Osteoblast (primary cell): ENCODE measurements at places on chromosomes 2 and 18. TPM values are rescaled to one million over a fixed set of nuclear protein-coding genes. Genes with fewer than 3 reads are reported as not detected.
A peak's percentile ranks its signal among the peaks of the same experiment; 100 is the strongest.

SGPP2 gene
- total RNA-seq, result not detected in 2 replicates

- peaks cover 20% of the 10 kb centered on the region for H3K4me1 ChIP-seq
- no peak overlapping the region for H3K27ac ChIP-seq
- H3K4me3 ChIP-seq, result no peak overlapping the region
These were observed 76.4 kb downstream of the ASB1 start for GRCh38 chr2:238502956-238503791.

DNA sequence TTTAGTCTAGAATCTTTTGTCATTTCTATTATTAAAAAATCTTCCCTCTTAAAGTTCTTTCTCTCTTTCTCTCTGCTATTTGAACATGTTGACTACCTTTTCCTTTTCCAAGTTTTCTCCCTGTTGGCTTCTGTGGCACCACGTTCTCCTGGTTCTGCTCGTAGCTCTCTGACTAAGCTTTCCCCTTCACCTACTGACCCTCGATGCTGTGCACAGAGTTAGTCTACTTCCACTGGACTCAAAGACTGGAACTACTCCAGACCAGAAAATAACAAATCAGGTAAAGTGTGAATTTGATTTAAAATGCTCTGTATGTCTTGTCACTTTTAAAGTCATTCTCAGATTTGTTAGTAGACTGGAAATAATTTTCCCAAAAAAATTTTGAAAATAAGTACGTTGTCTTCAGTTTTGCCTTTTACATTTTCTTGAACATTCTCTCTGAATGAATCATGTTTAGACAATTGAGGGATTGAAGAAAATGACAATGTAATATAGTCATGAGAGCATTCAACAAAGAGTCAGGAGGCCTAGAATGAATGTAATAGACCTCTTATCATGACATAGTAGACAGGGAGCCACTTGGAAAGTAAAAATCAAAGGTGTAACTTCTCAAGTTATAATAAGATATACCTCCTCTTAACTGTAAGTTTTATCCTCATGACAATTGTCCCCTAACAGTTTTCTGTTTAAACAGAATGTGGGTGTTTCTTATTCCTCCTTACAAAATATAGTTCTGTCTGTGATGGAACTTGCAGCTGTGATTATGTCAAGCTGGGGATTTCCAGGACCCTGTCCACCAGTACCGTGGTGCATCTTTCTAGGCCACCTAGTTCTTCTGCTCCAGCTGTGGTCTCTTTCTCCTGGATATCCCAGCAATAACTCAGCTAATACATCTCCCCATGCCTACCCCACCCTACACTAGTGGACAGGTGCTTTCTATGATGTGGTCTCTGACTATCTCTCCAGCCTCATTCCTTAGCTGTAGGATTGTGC, 25.5 kb downstream of the ITPRID2 start:
- H3K4me1 ChIP-seq, result peaks cover 18% of the 10 kb centered on the region
- peak overlapping the region; percentile 34 for H3K27ac ChIP-seq

GRCh38 chr2:138324068-138324771, 177.3 kb upstream of the SPOPL start:
- no peak overlapping the region for H3K27ac ChIP-seq
- no peaks in the 10 kb centered on the region for H3K36me3 ChIP-seq
- no peaks in the 10 kb centered on the region for H3K27me3 ChIP-seq

DNA sequence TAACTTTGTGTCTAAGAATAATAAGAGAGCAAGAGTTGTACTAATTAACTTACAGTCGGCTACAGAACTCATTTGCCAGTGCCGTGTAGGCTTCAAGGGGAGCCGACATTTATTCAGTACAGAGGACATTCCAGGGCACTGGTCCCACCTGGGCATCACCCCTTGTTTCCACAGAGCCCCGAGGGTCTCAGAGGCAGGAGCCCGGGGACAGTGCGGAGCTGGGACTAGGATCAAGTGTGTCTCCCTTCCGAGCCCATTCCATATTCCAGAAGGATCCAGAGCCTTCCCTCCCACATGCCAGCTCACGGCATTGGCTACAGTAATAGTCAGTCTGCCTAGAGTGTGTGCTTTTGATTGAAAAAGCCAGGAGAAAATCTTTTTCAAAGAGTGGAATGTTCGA, 71.5 kb upstream of the CTDP1 start:
- no peak overlapping the region for H3K27ac ChIP-seq
- no peaks in the 10 kb centered on the region for H3K36me3 ChIP-seq
- H3K4me1 ChIP-seq, result peaks cover 9% of the 10 kb centered on the region
- H3K27me3 ChIP-seq, result peaks cover 11% of the 10 kb centered on the region
- H3K4me3 ChIP-seq, result no peak overlapping the region
- peak; percentile 87 for DNase-seq

DNA sequence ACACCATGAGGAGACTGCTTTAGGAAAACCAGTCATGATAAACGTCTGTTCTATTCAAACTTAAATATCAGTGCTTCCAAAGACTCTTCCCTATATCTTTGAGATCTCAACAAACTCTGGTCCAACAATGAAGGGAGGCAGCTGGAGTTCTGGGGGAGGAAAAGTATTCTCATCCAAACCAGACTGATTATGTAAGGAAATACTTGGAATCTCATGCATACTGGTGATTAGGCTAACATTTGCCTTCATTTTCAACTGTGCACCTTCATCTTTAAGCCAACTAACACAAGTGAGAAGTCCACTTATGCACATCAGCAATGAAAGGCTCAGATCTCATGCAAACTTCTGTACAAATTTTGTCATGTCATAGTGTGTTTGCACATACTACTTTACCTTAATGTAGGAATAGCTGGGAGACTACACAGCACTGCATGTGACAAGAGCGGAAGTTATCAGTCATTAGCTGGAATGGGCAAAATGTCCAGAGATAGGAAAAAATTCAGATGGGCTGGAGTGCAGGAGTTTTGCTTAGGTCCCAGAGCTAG, 67.5 kb upstream of the STK17B start:
- H3K27ac ChIP-seq, result peak overlapping the region; percentile 92
- no peak for DNase-seq
- no peaks in the 10 kb centered on the region for H3K27me3 ChIP-seq
- H3K36me3 ChIP-seq, result no peaks in the 10 kb centered on the region
- H3K4me3 ChIP-seq, result no peak overlapping the region

DNA sequence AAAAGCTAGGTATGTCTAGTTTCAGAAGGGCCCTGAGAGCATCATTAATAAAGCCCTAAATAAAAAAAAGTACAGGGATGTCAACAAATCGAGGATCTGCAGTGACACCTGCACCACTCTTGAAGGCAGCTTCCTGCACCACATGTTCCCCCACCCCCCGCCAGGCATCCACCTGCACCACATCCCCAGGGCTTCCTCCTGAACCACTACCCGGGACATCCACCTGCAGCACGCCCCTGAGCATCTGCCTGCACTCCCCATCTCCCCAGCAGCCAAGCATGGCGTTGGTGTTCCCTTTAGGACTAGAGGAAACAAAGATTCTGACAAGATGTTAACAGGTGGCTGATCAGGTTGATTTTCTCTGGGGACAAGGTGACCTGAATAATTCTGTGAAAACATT, 55.2 kb downstream of the DLGAP1 start:
- no peak for DNase-seq
- no peaks in the 10 kb centered on the region for H3K27me3 ChIP-seq
- H3K36me3 ChIP-seq, result no peaks in the 10 kb centered on the region
- H3K27ac ChIP-seq, result no peak overlapping the region

DNA sequence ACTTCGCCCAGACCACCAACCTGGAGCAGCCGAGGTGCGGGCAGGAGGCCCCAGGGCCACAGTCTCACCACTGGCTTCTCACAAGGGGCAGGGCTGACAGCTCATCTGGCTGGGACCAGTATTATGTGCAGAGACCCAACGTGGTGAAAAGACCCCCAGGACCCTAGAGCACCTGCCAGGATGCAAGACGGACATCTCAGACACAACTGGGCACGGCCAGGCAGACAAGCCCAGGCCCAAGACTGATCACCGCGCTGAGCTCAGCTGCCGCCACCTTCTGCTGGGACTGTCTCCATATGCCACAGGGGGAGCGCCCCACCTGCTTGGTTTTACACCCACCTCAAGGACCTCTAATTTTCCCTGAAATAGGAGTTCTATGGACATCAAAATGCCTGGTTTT, 23.2 kb downstream of the HDAC4 start:
- H3K27ac ChIP-seq, result no peak overlapping the region
- no peaks in the 10 kb centered on the region for H3K4me1 ChIP-seq
- no peak for DNase-seq

TMEM37 gene
- total RNA-seq, result 1.1 and 1.2 TPM in 2 replicates

DNA sequence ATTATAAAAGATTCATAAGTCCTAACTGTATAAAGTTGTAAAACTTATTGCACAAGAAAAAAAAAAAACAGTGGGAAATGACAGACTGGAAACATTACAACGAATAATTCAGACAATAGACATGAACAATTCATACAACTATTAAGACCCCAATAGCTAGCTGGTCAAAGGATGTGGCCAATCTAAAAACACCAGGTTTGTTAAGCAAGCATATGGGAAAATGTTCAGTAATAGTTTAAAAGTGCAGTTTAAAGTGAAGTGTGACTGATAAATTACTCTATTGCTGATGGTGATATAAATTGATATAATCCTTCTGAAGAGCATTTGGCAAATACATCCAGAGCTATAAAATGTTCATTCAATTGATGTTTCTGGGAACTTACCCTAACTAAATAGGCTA, 289.0 kb downstream of the CAMKMT start:
- H3K27me3 ChIP-seq, result no peaks in the 10 kb centered on the region
- H3K4me3 ChIP-seq, result no peak overlapping the region
- no peak overlapping the region for H3K27ac ChIP-seq
- H3K36me3 ChIP-seq, result no peaks in the 10 kb centered on the region
- DNase-seq, result no peak

DNA sequence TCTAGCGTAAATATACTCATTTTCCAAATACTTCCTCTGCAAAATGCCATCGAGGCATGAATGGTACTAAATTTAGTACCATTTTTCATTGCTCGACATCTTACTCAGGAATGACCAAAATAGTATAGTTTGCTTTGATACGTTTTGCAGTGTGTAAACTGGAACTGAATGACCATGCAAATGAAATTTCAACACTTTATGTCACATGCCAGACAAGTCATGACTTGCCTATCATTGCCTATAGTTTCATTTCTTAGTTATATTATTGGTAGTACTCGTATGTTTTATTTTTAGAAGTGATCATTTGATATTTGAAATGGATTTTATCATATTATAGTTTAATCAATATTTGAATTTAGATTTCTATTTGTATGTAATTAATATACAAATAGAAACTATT, 9.1 kb downstream of the MSTN start:
- H3K4me3 ChIP-seq, result no peak overlapping the region
- H3K4me1 ChIP-seq, result no peaks in the 10 kb centered on the region
- no peaks in the 10 kb centered on the region for H3K27me3 ChIP-seq
- H3K27ac ChIP-seq, result no peak overlapping the region
- DNase-seq, result no peak

- no peaks in the 10 kb centered on the region for H3K27me3 ChIP-seq
- H3K36me3 ChIP-seq, result peaks cover 8% of the 10 kb centered on the region
These were observed 23.3 kb downstream of the PUM2 start for GRCh38 chr2:20327370-20327769.

DNA sequence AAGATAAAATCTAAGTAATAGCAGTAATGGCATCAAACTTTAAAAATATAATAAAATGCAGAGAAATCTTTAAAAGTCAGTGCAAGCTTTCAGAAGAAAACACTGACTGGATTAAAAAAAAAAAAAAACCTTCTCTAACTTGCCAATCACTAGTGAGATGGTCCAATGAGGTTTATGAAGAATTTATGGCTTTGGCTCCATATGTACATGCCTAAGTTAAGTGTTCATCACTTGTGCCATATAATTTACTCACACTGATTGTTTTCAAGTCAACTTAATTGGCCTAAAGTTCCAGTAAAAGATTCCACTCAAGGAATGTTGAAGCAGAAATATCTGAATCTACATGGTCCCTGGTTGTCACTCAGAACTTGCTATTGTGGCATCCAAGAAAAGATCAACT, 40.7 kb upstream of the RAB27B start:
- peak; percentile 73 for DNase-seq
- peak overlapping the region; percentile 52 for H3K27ac ChIP-seq
- H3K4me1 ChIP-seq, result peaks cover 15% of the 10 kb centered on the region
- no peaks in the 10 kb centered on the region for H3K36me3 ChIP-seq
- no peaks in the 10 kb centered on the region for H3K27me3 ChIP-seq

DNA sequence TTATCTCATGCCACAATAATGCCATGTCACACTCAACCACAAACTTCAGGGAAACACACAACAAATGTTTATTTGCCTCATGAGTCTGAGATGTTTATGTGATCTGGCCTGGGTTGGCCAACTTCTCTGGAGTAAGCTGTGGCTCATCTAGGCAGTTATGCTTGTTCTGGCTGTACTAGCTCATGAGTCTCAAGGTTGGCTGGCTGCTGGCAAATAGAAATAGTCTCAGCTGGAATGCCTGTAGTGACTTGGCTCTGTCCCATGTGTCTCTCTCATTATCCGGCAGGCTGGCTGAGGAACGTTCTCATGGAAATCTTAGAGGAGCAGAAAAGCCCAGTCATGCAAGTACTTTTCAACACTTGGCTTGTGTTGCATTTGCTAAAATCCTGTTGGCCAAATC, 234.9 kb upstream of the CDH2 start:
- peak overlapping the region; percentile 51 for H3K27ac ChIP-seq
- H3K4me1 ChIP-seq, result peaks cover 11% of the 10 kb centered on the region
- no peaks in the 10 kb centered on the region for H3K36me3 ChIP-seq

GRCh38 chr2:239873656-239874635, 151.2 kb downstream of the NDUFA10 start:
- H3K27ac ChIP-seq, result no peak overlapping the region
- H3K4me3 ChIP-seq, result no peak overlapping the region
- no peak for DNase-seq
- H3K27me3 ChIP-seq, result no peaks in the 10 kb centered on the region
- no peaks in the 10 kb centered on the region for H3K36me3 ChIP-seq
- H3K4me1 ChIP-seq, result no peaks in the 10 kb centered on the region

DNA sequence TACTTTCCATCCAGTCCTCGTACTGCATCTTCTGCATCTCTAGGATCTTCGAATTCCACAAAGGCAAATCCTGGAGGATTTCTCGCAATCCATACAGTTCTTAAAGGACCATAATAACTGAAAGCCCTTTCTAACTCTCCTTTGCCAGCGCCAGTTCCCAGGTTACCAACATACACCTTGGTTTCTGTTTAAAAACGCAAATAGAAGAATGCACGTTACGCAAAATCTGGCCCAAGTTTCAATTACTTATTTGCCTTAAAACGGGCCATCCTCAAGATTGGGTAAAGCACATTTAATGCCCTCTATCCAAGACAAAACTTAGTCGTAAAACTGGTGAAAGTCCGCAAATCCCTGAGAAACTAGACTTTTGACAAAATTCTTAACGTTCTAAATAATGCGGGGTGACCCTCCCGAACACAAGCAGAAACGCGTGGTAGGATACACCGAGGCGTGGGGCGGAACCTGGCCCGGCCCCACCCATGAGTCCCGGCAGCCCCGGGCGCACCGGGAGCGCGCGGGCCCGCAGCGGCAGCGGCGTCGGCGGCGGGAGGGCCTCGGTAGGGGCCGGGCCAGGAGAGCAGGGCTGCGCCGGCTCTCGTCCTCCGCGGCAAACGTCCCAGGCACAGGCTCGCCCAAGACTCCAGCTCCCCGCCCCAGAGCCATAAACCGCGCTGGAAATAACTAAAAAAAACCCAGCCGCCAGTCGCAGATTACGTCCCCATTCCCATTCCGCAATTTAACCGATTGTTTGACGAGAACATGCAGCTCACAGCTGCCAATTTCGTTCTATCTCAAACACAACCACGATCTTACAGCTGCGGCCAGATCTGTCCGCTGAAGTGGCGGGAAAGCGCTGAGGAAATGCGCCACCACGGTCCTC, 910 bp downstream of the SRSF7 start:
- peak overlapping the region; percentile 95 for H3K27ac ChIP-seq
- H3K4me3 ChIP-seq, result peak overlapping the region; percentile 99
- DNase-seq, result peak; percentile 86
- H3K4me1 ChIP-seq, result peaks cover 19% of the 10 kb centered on the region
- no peaks in the 10 kb centered on the region for H3K27me3 ChIP-seq
